NCI-H1417 treated with DMSO at 0.1 percent for 48 hours (cell line): ENCODE measurements at places on chromosomes 6 and 20.

GRCh38 chr6:108275976-108276375 lies 15.1 kb upstream of the SNX3 start:
- DNase-seq = no peak

DNA sequence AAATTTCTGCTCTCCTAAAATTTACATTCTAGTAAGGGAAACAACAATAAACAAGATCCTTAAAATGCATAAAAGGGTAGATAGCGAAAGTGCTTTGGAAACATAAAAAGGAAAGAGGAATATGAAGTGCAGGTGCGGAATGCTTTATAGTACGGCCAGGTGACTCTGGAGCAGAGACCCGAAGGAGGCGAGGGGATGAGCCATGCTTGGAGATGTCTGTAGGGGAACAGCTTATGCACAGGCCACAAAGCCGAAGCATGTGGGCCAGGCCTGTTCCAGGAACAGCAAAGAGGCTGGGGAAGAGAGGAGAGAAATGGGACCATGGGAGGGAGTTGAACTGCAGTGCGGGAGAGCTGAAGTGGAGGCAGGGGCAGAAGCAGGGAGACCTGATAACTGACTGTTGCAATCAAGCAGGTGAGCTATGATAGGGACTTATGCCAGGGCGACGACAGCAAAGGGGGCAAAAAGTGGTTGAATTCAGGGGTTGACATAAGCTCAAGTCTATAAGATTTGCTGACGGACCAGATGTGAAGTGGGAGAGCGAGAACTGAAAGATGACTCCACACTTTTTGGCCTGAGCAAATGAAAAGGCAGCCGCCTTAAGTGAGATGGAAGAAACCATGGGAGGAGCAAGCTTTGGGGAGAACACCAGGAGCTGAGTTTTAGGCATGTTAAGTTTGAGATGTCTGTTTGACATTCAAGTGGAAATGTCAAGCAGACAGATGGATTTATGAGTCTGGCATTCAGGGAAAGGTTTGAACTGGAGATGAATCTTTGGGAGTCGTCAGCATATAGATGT lies 83.1 kb downstream of the CNBD2 start:
- DNase-seq = no peak

DNA sequence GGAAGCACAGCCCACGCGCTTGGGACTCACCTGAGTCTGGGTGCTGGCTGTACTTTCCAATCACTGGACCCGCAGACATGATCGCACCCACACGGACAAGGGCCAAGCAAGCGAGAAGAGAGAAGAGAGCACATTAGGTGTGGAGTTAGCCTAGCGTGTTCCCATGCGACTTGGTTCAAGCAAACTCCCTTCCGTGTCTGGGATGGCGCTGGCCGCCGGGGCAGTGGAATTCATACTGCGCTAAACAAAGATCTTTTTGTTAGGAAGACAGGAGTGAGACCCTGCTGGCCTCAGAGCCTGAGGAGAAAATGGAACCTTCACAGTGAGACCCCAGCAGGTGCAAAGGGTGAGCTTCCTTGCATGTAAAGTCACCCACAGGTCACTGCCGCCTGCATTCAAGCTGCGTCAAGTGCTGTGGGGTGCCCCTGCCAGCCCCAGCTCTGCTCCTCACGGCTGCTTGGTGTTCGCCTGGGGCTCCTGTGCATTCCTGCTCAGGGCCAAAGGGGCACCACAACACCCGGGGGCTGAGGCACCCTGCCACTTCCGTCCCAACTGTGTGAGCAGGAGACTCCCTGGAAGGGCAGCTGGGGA lies 26.4 kb downstream of the PSMG4 start:
- no peak for DNase-seq

GRCh38 chr6:162705736-162706135 lies 21.8 kb downstream of the PRKN start:
- peak; percentile 82 for DNase-seq

- DNase-seq = no peak
These were observed 44.7 kb downstream of the NFATC2 start for GRCh38 chr20:51497542-51498467.

DNA sequence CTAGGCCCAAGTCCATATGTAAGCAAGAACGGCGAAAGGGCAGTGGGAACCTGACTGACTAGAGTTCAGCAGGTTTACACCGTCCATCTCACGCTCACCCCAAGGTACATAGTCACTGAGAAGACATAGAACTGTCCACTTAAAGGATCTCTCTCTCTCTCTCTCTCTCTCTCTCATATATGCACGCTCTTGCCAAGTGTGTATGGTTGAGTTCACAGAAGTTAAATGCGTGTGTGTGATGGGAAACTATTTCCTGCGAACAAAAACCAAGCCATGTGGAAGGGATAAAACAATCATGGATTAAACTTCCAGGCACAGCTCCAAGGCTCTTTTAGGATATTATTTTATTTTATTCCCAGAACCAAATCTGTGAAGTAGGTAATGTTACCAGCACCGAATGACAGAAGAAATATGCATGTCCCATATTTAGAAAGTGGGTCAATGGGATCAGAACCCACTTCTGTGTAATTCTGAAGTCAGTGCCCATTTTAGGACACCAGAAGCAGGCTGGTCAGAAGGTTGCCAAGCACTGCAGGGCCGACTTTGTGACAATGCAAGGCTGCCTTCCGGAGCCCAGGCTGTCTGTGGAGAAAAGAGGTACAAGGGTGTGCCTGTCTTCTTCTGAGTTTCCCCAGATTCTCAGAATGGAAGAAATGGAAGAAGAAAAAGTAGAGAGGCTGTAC lies 49.2 kb upstream of the MAP7 start:
- no peak for DNase-seq

DNA sequence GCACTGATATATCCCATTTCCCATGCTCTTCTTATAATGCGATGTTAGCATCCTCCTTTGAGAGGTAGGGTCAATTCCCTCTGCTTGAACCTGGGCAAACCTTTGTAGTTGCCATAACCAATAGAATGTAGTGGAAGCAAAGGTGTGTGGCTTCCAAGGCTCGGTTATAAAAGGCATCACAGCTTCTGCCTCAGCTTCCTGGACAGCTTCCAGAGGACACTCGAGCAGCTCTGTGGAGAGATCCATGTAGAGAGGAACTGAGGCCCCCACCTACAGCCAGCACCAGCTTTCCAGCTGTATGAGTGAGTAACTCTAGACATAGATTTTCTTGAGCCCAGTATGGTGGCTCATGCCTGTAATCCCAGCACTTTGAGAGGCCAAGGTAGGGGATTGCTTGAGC lies 36.7 kb downstream of the FGD2 start:
- no peak for DNase-seq
